Stimulated activated CD8-positive, alpha-beta memory T cell treated with anti-CD3 and anti-CD28 coated beads, Interleukin-15, amount 100 ng/mL, for 4 hours (primary cell): ENCODE measurements at places on chromosomes 5 and 9.

DNA sequence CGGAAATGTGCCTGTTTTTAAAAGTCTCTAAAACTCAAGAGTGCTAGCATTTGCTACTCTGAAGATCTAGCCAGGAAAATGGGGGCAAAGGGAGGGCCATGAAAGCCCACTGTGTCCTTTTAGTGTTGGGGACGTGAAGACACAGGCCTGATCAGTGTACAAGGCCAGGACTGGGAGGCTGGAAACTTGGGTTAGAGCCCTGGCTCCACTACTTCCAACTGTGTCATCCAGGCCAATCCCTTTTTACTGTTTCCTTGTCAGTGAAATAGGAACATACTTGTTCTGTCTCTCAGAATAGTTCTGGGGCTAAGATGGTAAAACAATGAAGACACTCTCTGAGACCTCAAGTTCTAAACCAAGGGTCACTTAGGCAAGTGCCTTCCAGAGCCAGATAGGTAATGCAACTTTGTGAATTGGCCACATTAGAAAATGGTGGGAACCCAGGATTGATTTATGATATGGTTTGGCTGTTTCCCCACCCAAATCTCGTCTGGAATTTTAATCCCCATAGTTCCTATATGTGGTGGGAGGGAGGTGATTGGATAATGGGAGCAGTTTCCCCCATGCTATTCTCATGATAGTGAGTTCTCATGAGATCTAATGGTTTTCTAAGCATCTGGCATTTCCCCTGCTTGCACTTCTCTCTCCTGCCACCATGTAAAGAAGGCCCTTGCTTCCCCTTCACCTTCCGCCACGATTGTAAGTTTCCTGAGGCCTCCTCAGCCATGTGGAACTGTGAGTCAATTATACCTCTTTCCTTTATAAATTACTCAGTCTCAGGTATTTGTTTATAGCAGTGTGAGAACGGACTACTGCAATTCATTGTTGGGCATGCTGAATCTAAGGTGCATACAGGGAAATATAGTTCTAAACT is 30.4 kb upstream of the B4GALT1 start:
- DNase-seq = no peak

DNA sequence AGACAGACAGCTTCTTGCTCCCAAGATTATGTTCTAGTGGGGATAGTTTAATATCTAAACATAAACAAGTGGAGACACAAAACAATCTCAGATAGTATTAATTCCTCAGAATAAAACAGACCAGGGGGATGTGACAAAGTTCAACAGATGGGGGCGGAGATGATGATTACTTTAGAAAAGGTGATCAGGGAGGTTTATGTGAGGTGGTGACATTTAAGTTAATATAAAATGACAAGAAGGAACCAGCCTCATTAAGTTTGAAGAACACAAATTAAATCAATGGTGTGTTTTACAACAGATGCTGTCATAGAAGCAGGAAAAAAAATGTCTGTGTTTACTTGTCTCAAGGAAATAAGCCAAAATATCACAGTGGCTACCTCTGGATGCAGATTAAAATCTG is 119.6 kb upstream of the HMHB1 start:
- DNase-seq = no peak

DNA sequence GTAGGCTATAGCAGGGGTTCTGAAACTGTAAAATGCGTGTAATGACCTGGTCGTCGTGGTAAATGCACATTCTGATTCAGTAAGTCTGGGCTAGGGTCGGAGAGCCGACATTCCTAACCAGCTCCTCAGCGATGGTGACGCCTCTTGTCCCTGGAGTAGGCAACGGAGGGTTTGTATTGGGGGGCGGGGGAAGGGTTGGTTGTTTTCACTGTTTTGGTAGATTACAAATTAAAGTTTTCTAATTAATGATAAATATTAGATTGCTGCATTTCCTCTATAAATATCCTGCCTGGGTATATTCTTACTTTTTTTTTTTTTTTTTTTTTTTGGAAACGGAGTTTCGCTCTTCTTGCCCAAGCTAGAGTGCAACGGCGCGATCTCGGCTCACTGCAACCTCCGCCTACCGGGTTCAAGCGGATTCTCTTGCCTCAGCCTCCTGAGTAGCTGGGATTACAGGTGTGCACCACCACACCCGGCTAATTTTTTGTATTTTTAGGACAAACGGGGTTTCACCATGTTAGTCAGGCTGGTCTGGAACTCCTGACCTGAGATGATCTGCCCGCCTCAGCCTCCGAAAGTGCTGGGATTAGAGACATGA is 566 bp upstream of the ALDH7A1 start:
- DNase-seq = no peak

GRCh38 chr5:92800365-92800764 is 780.7 kb downstream of the NR2F1-AS1 start:
- no peak for DNase-seq

DNA sequence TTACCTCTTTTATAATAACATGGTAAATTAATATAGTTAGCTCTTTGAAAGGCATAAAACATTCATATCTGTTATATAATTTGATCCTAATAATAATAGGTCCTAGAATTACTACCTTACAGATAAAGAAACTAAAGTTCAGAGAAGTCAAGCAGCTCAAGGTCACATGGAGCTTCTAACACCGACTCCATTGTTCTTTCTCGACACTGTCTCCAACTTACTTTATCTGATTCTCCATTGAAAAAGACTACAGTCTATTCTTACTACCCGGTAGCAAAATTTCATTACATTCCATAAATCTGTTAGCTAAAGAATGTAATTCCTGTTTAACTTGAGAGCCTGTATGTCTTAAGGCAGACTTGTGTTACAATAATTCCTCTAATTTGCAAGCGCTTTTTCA is 96.3 kb upstream of the TMEM161B start:
- no peak for DNase-seq

DNA sequence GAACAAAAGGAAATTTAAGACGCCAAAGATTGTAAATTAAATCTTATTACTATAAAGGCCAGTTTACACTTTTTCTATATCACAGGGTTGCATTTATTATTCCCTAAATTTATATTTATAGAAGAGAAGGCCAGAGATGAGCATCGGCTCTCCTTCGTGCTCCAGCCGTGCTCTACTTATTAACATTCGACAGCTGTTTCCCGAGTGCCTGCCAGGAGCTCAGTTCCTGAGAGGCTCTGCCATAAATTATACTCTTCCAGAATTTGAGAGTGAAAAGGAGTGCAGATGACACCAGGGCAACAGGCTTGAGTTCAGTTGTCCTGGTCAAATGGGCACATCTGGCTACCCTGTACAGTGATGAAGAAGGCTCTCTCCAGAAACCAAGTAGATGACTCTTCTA is 70.1 kb downstream of the PCSK5 start:
- no peak for DNase-seq

GRCh38 chr9:119868694-119869093 is 499.5 kb upstream of the BRINP1 start:
- DNase-seq = no peak

GRCh38 chr5:1511651-1512540 is 11.9 kb downstream of the LPCAT1 start:
- DNase-seq = no peak

- no peak for DNase-seq
Measured at GRCh38 chr5:52894451-52894850, 94.7 kb upstream of the ITGA2 start.

- DNase-seq = no peak
Measured at GRCh38 chr9:131606896-131607567, 61.7 kb downstream of the PRRT1B start.

DNA sequence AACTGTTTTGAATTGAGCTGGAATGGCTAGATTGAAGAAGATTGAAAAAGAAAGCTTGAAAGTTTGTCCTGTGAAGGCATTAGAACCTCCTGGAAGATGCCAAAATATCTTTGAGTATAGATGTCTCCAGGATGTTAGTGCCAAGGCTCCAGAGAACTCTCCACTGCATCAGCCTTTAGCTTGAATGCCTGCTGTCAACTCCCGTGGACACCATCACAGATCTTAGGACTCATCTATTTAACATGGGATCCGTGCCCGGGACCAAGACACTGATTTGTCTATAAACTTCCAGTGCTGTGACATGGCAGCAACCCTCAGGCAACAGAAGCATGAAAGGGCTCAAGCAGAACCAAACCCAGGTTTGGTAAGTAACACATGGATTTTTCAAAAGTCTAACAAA is 670.9 kb upstream of the ST8SIA4 start:
- DNase-seq = no peak

GRCh38 chr5:143739746-143740145 is 72.2 kb upstream of the HMHB1 start:
- no peak for DNase-seq

DNA sequence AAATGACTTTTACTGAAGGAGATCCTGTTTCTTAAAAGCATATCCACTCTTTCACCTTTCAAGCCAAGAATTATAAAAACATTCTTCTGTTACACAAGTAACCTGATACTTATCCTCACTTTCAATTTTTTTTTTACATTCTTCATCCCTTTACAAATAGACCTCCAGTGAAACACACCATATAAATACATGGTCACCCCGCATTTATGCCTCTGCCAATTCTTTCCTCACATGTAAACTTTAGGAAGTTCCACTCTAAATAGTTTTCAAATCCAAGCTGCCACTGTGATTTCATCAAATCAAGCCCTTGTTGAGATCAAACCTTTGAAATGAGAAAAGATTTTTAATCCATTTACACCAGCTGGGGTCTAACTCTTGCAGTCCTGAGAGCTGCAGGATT is 40.0 kb downstream of the GAS1 start:
- no peak for DNase-seq

- DNase-seq = no peak
Measured at GRCh38 chr5:154298065-154298464, 107.5 kb downstream of the GALNT10 start.
